ENCODE measurements at places on chromosomes 1 and 21. TPM values are rescaled to one million over a fixed set of nuclear protein-coding genes. Genes with fewer than 3 reads are reported as not detected.

SYCP1 gene
- total RNA-seq = not detected

LCE1E gene
- not detected for total RNA-seq

LRRC3 gene
- total RNA-seq = 4.2 TPM

OR2G6 gene
- total RNA-seq = not detected

CYP4Z1 gene
- not detected for total RNA-seq

Measured in osteocyte (in vitro differentiated cells).